ENCODE measurements at places on chromosomes 6 and 20.

GRCh38 chr6:115067690-115068447, 725.0 kb upstream of the HS3ST5 start:
- no peak for DNase-seq

GRCh38 chr6:47438481-47439347, 38.9 kb upstream of the CD2AP start:
- DNase-seq, result no peak

- DNase-seq, result no peak
These were observed 4.0 kb upstream of the DSN1 start for GRCh38 chr20:36777576-36777975.

DNA sequence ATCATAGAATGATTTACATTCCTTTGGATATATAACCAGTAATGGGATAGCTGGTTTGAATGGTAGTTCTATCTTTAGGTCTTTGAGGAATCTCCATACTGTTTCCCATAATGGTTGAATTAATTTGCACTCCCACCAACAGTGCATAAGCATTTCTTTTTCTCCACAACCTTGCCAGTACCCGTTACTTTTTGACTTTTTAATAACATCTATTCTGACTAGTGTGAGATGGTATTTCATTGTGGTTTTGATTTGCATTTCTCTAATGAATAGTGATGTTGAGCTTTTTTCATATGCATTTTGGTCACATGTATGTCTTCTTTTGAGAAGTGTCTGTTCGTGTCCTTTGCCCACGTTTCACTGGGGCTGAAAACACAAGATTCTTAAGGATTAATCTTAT, 107.3 kb downstream of the TINAG start:
- no peak for DNase-seq

DNA sequence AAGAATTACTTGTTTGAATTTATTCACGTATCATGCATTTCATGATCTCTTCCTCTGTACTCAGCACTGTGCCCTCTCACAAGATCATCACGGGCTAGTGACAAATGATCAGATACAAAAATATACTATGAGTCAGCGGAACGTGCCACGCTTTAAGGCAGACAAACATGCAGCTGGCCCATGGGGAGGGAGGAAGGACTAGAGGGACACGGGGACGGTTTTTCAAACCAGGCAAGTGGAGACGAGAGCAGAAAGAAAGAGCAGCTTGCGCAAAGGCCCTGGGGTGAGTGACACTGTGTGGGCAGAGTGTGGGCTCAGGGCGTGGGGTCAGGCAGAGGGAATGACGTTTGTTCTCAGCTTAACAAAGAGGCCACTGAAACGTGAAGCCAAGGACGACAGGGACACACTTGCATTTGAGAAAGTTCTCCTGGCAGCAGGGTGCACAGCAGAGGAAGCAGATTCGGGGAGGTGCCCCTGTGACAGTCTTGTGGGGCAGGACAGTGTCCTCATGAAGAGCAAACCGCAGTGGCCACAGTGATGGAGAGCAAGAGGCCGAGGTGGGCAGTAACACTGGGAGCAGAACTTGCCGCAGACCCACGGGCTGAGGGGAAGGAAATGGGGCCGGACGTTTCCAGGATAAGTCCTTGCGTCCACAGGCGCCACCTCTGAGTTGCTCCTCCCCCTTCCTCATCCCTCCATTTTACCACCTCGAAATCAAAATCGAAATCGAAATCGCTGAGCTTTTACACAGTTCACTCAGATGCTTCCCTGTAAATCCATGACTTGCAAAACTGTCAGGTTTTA, 6.9 kb upstream of the RPS6KA2 start:
- DNase-seq, result no peak

DNA sequence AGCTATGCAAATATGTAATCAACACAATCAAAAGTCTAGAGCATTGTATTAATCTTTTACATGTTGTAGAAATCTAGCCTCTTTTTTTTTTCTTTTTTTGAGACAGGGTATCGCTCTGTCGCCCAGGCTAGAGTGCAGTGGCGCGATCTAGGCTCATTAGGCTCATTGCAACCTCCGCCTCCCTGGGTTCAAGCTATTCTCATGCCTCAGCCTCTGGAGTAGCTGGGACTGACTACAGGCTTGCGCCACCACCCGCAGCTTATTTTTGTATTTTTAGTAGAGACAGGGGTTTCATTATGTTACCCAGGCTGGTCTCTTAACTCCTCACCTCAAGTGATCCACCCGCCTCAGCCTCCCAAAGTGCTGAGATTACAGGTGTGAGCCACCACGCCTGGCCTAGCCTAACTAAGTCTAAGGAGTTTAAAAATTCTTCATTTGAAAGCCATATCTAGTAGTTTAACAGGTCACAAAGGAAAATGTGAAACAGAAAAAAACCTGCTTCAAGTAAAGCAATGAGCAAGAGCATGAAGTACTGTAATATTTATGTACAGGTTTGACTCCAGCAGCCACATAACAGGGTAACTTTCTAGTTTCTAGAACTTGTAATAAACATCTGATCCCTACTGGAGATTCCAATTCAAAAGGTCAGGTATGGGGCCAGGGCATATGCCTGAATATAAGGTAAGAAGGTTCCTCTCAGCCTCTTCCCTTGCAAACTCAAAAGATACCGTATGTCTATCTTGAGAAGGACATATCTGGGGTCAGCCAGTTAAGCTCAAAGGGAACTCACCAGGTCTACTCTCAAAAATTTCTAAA, 4.4 kb downstream of the CPNE1 start:
- no peak for DNase-seq

DNA sequence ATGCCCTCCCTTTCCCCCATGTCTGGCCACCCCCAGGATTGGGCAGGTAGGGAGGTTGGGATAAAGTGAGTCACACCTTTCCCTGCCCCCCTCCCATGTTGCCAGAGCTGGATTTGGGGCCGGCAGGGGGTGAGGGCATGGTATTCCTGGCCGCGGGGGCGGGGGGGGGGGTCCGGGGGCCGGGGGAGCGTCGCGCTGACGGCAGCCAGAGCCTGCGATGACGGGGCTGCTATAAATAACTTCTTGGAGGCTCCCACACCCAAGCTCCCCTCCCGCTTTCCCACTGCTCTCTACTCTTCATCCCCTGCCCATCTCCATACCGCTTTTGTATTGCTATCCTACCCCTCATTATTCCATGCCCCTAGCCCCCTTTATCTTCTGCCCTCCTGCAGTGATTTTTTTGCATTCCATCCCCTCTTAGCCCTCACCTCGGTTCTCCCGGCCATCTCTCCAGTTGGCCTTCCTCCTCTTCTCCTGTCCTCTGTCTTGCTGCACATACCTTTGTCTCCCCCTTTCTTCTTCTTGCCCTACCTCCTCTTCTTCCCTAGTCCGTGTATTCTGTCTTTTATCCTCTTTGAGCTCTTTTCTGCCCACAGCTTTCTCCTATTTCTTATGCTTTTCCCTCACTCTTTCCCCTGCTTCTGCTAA, 13.8 kb downstream of the SYNGAP1 start:
- DNase-seq, result no peak

GRCh38 chr6:135423649-135424128, 73.9 kb downstream of the AHI1 start:
- DNase-seq, result peak; percentile 22

DNA sequence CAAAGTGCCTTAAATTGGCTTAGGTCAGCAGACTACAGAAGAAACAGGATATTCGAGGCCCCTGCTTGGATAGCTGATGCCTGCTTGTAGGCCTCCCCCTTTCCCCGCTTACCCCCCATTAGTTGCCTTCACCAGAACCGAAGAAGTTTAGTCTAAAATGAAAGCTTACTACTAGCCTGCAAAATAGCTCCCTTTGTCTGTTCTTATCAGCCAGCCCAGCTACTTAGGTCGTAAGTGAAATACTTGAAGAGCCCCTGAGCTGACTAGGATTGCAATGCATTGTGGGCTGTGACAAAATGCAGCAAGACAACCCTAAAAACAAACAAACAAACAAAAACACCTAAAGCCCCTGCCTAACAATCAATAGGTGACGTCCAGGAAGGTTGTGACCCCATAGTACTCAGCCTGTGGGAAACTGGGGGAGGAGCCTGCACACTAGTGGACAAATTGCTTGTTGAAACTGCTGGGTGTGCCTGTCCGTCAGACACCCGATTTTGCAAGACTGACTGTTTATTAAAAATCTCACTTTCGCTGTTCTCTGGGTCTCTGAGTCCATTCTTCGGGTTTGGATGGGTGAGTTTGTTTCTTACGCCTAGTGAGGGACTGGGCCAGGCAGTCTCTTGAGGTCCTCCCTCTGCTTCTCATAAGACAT, 105.0 kb upstream of the DUSP22 start:
- DNase-seq, result no peak

- DNase-seq, result no peak
These were observed 28.6 kb upstream of the SIM1 start for GRCh38 chr6:100493206-100493888.

DNA sequence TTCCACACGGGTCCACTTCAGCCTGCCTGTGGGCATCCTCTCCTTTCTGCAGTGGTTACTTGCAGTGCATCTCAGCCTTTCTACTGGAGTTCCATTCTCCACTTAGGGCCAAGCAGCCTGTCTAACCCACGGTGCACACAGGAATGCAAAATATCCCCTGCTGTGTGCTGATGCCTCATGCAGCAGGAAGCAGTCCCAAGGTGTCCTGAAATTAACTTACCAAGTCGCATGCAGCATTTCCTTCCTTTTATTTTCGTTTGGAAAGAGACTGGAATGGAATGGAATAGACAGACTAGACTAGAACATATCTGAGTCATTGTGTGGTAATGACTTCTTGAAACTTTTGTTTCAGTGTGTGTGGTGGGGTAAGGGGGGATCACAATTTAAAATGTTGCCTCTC, 25.9 kb upstream of the FOXQ1 start:
- no peak for DNase-seq

GRCh38 chr6:136403110-136403980, 113.7 kb upstream of the BCLAF1 start:
- DNase-seq, result peak; percentile 76

- no peak for DNase-seq
These were observed 713.1 kb downstream of the HDGFL1 start for GRCh38 chr6:23282252-23283021.

DNA sequence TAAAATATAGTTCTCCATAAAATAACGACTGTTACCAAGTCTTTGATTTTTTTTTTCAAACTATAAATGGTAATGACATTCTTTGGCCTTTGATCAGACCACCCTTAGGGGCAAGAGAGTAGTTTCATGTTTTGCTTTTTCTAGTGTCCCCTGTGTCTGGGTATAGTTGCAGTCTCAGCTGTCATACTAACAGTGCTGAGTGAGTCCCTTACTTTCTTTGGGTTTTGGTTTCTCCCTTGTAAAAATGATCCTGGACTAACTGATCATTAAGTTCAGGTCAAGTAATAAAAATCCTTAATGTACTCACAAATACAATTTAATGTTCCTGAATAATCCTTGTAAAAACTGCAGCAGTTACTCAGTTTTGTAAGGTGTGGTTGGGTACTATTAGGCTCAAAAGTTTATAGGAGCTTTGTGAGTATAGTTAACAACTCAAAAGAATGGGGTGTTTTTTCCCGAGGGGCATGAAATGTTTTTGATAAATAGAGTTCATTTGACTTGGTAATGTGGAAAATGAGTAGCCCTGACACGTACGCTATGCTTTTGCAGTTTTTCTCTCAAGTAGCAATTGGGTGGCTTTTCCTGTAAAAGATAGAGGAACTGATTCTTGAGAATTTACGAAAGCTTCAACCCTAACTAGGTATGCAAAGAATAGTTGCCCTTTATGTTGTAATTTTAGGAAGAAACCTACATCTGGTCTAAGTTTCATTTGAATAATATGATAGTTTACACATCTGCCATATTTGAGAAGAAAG, 6.2 kb downstream of the PTPN1 start:
- no peak for DNase-seq

- DNase-seq, result no peak
These were observed 102.3 kb downstream of the RPP40 start for GRCh38 chr6:4901386-4902061.
